Stomach (tissue), 19 donors: ENCODE measurements at places on chromosomes 16 and 17. TPM values are rescaled to one million over a fixed set of nuclear protein-coding genes. Genes with fewer than 3 reads are reported as not detected.
A peak's percentile ranks its signal among the peaks of the same experiment; 100 is the strongest.

DNAAF8 gene
- polyA plus RNA-seq, result 1.2 TPM

EVPLL gene
- not detected for polyA plus RNA-seq

GRCh38 chr16:74601126-74601871 lies 5.6 kb downstream of the GLG1 start:
- peak; percentile 67 for DNase-seq

- DNase-seq, result no peak
Measured at GRCh38 chr17:42017866-42018200, 594 bp upstream of the DNAJC7 start.

AHSP gene
- polyA plus RNA-seq, result not detected

- DNase-seq, result no peak
Measured at GRCh38 chr17:47956791-47957590, 692 bp downstream of the PRR15L start.

- DNase-seq, result no peak
Measured at GRCh38 chr16:35516551-35516950, 2057.1 kb downstream of the TP53TG3F start.
